ENCODE measurements at places on chromosomes 1 and 21.

DNA sequence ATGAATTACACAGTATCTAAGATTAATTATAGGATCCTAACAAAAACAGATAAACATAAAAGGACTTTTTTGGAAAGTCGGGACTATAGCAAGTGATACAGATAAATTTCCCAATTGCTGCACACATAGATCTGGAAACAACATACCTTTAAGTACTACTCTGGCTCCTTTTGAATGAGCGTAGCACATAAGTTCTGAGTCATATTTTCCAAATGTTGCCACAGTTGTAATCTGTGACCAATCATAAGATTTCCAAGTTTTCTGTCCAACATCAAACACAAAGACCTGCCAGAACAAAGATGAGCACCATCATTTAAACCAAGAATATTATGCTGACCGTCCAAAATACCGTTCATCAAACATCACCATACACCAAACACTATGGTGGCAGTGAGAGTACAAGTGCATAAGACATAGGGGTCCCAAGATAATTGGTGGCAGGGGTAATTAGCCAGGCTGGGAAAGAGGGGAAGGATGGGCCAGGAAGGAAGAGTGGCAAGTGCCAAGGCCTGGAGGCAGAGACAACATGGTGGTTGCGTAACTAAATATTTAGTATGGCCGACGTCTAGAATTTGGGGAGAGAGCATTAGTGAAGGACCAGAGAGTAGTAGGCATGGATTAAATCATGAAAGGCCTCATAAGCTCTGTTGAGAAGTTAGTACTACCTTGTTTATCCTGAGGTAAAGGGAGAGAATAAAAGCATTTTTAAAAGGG is 3.6 kb downstream of the CTBS start:
- no peak for DNase-seq

DNA sequence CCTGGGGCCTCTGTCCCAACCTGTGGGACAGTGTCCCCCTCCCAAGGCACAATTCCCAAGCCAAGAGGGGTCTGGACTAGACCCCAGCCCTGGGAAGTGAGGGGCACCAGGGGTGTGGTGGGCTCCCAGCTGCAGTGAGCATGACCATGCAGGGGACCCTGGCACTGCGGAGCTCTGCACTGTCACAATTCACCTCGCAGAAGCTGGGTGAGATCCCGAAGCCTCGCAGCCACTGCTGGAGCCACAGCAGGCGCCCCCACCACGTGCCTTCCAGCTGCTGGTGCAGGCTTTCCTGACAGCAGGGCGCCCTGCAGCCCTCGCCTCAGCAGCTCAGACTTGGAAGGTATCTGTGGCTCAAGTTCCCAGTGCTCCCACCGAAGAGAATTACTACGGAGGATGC is 10.0 kb upstream of the SRARP start:
- no peak for DNase-seq

DNA sequence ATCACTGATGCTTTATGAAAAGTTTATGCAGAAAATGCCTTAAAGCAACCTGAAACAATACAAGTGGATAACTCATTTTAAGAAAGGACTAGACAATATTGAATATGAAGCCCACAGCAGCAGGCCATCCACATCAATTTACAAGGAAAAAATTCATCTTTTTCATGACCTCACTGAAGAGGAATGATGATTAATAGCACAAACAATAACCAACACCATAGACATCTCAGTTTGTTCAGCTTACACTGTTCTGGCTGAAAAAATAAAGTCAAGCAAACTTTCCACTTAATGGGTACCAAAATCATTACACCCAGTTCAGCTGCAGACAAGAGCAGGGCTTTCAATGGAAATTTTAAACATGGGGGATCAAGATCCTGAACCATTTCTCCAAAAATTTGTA is 380.6 kb upstream of the NEGR1 start:
- no peak for DNase-seq

GRCh38 chr1:113899111-113899510 is 5.5 kb downstream of the AP4B1 start:
- no peak for DNase-seq

DNA sequence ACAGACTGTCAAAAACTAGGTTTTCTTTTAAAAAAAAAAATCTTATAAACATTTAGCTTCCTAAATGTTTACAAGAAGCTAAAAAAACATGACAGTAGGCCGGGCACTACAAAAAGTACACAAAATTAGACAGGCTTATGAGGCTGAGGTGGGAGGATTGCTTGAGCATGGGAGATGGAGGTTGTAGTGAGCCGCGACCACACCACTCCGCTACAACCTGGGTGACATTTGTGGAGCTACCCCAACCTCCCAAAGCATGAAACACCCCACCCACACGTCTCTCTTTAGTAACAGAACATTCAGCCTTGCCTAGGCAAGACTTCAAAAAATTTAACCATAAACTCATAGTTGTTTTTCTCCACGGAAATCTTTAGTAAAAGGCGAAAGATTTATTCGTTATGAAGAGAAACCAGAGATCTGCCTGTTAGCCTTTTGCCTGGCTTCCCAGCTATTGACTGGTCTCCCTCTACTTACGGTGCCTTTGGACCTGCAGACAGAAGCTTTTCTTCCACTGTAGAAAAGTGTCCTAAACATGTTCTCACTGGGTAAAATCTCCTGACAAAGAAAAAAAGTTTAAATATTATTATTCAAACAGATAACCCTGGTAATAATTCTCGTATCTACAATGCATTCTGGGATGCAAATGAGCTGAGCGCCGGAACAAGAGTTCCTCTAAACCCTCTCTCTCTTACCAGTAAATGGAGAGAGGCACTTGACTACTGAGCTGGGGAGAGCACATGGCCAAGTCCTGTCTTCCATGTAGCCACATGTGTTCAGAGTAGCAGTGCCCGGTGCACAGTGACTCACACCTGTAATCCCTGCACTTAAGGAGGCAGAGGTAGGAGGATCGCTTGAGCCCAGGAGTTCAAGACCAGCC is 9.2 kb downstream of the RNU5D-1 start:
- peak; percentile 62 for DNase-seq

DNA sequence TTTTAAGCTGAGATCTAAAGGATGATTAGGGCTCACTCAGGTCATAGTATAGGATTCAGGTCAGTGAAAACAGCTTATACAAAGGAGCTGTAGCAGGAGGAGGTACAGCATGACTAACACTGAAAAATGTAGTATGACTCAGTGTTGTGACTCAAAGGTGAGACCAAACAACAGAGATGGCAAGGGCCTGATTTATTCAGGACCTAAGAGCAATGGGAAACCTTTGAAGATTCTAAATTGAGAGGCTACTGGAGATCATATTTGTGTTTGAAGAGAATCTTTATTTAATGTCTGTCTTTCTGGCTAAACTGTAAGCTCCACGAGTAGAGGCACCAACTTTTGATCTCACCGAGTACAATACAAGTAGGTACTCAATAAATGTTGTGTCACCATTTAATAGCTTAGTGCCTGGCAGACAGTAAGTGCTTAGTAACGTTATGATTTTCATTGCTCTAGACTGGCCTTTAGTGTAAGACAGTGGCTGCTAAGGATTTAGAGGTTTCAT is 43.5 kb downstream of the PRKAA2 start:
- DNase-seq: no peak

GRCh38 chr1:108661030-108661609 is at the start of gene HENMT1:
Gene HENMT1, minus strand, starts transcription at chr1:108661093. Its CDS starts 1,209 bp downstream, at chr1:108659884.
- peak; percentile 60 for DNase-seq

- DNase-seq: peak; percentile 18
These were observed 24.6 kb downstream of the DMAP1 start for GRCh38 chr1:44237721-44238457.

DNA sequence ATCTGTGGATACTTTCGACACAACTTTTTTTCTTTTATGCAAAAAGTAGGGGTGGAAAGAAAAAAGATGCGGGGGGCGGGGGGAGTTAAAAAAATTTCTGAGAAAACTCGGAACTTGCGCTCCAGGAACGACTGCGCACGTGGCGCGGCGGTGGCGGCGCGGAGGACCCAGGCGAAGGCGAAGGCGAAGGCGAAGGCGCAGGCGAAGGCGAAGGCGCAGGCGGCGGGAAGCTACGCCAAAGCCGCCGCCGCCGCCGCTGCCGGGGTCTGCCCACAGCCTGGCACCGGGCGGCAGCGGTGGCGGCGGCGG is 208 bp upstream of the BARHL2 start:
- no peak for DNase-seq

GRCh38 chr1:115299266-115299665 is 38.8 kb downstream of the NGF start:
- no peak for DNase-seq

GRCh38 chr1:91894036-91894761 is 8.2 kb upstream of the TGFBR3 start:
- no peak for DNase-seq
